Stimulated activated CD4-positive, alpha-beta T cell treated with anti-CD3 and anti-CD28 coated beads, Interleukin-15, amount 100 ng/mL, for 24 hours (primary cell): ENCODE measurements at places on chromosomes 7 and 10.
A peak's percentile ranks its signal among the peaks of the same experiment; 100 is the strongest.

- no peak for DNase-seq
Measured at GRCh38 chr7:148763622-148764021, 64.9 kb downstream of the CUL1 start.

GRCh38 chr7:151395036-151395367 is 14.8 kb downstream of the WDR86 start:
- no peak for DNase-seq

DNA sequence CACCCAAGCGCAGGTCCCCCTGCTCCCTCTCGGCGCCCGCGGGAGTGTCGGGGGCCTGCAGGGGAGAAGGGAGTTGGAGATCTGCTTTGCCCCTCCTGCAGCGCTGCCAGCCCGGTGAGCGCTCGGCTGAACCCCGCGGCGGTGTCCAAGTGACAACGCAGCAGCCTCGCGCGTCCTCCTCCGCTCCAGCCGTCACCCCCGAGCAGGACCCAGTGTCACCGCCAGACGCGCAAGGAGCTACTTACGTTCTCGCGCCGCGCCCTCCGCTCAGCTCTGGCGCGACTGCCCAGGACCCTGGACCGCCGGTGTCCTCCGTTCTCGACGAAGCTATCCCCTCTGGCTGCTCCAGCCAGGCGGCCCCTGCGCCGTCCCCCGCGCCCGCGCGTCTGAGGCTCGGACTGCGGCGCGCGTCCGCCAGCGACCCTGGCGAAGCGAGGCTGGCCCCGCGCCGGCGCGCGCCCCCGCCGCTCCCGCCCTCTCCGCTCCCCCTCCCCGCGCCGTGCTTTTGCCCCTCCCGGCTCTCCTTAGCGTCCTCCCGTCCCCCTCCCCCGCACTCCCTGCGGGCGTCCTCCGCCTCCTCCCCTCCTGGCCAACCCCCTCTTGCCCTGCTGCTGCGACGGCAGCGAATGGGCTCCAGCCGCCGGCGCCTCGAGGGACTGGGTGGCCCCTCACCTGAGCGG is at the start of gene NRCAM:
Gene NRCAM (minus strand): TSS at position 439 of the 680 bp plus-strand sequence. CDS start 216,372 bp downstream, outside the sequence.
- peak; percentile 58 for DNase-seq

- no peak for DNase-seq
Measured at GRCh38 chr10:44046605-44047004, 338.3 kb downstream of the CXCL12 start.

DNA sequence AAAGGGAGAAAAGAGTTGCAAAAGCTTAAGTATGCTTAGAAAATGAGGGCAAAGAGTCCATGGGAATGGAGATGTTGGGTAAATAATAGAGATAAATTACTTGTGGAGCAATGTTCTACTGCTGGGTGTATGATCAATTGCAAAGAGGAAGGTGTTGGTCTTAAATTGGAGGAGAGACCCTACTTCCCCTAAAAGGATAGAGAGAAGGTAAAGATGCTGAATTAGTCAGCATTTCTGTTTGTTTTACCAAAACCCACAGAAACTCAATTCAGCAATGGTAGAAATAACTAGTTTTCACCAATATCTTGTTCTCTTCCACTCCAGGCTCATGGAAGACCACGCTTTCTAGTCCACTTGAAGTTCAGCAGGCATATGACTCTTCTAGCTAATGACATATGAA is 32.1 kb downstream of the ASB4 start:
- no peak for DNase-seq

GRCh38 chr7:124276005-124276622 is 243.2 kb upstream of the TMEM229A start:
- peak; percentile 7 for DNase-seq

GRCh38 chr7:78444267-78444666 is 645.7 kb downstream of the PHTF2 start:
- no peak for DNase-seq

GRCh38 chr7:130970696-130971095 is 236.7 kb upstream of the KLF14 start:
- peak; percentile 55 for DNase-seq

DNA sequence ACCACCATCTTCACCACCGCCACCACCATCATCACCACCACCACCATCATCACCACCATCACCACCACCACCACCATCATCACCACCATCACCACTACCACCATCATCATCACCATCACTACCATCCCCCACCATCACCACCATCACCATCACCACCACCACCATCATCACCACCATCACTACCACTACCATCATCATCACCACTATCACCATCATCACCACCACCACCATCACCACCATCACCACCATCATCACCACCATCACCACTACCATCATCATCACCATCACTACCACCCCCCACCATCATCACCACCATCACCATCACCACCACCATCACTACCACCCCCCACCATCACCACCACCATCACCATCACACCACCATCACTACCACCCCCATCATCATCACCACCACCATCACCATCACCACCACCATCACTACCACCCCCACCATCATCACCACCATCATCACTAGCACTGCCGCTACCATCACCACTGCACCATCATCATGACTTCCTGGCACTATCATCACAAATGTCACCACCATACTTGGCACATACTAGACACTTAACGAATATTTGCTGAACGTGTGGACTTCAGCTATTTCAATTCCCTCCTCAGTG is 25.3 kb upstream of the FZD8 start:
- no peak for DNase-seq

GRCh38 chr10:13978533-13979115 is 352.1 kb downstream of the FRMD4A start:
- no peak for DNase-seq

DNA sequence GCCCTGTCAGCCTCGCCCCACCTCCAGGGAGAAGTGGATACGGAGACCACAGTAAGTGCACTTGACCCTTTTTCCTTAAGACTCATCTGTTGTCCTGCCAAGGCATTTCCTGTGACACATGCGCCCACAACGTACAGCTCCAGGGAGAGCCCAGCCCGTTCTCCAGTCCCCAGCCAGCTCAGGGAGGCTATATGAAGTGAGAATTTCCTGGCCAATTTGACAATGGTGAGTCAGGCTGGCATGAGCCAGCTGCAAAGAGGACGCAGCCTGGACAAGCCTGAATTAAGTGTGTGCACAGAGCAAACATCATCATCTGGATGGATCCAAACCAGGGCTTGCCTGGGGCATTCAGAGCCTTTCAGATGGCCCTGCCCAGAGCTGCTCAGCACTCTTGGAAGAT is 244.8 kb downstream of the KCNMA1 start:
- DNase-seq, result no peak

DNA sequence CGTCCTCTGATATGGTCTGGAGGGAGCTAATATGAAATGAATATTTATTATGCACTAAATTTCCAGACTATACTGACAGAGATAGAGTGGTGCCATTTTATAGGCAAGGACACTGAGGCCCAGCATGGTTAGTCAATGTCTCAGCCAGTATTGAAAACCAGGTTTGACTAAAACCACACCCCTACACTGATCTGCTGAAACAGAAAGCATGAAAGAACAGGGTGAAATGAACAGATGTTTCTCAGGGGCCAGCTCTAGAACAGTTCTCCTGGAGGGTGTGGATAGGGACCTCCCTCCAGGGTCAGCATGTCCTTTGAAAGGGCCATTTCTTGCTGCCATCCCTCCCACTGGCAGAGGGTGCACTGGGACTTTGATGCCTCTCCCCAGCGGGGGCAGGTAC is 700.5 kb downstream of the GRID1 start:
- no peak for DNase-seq

GRCh38 chr10:14379556-14380280 is 49.0 kb upstream of the FRMD4A start:
- DNase-seq, result no peak

GRCh38 chr10:28468707-28469483 is 64.0 kb upstream of the WAC start:
- no peak for DNase-seq

GRCh38 chr10:123945325-123945920 is 53.8 kb upstream of the CPXM2 start:
- no peak for DNase-seq

GRCh38 chr10:27145937-27146336 is 8.2 kb downstream of the YME1L1 start:
- DNase-seq, result no peak

DNA sequence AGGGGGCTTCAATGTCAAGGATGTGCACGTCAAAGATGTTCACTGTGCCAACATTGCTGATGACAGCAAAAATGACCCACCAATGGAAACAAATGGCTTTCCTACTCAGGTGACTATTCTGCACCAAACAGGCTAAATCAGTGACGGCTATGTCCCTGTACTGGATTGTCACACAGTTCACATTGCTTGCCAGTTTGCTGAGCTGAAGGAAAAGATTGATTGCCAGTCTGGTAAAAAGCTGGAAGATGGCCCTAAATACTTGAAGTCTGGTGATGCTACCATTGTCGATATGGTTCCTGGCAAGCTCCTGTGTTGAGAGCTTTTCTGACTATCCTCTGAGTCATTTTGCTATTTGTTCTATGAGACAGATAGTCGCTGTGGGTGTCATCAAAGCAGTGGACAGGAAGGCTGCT is 202.2 kb upstream of the ETV1 start:
- DNase-seq, result no peak

GRCh38 chr10:47230957-47231356 is 69.0 kb upstream of the GDF10 start:
- DNase-seq, result no peak

- no peak for DNase-seq
Measured at GRCh38 chr7:43232366-43232765, 119.9 kb downstream of the HECW1 start.

GRCh38 chr7:134916171-134916883 is 70.0 kb upstream of the AGBL3 start:
- no peak for DNase-seq

DNA sequence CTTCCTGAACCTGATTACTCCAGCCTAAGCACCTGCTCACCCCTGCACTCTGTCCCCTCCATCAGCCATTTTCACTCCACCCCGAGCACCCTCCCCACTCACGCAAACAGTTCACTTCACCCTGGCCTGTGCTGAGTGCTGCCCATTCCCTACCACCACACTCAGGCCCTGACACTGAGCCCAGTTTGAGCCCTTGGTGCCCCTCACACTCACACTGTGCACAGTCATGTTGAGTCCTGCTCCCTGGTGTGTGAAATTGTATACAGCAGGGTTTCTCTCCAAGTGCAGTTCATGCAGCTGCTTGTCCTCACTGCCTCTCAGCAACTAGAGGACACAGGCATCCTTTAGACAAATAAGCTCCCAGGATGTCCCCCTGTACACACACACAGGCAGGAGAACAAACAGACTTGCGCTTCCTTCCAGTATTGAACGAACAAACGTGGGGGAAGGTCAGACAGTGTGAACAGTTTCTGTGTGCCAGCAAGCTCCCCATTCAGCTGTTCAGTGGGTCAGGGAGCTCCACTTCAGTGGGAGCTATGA is 6.8 kb downstream of the MYO1G start:
- DNase-seq, result peak; percentile 10

GRCh38 chr7:19621740-19622139 is 87.1 kb downstream of the POLR1F start:
- no peak for DNase-seq

- peak; percentile 52 for DNase-seq
Measured at GRCh38 chr7:127850195-127850594, 181.0 kb downstream of the LRRC4 start.

DNA sequence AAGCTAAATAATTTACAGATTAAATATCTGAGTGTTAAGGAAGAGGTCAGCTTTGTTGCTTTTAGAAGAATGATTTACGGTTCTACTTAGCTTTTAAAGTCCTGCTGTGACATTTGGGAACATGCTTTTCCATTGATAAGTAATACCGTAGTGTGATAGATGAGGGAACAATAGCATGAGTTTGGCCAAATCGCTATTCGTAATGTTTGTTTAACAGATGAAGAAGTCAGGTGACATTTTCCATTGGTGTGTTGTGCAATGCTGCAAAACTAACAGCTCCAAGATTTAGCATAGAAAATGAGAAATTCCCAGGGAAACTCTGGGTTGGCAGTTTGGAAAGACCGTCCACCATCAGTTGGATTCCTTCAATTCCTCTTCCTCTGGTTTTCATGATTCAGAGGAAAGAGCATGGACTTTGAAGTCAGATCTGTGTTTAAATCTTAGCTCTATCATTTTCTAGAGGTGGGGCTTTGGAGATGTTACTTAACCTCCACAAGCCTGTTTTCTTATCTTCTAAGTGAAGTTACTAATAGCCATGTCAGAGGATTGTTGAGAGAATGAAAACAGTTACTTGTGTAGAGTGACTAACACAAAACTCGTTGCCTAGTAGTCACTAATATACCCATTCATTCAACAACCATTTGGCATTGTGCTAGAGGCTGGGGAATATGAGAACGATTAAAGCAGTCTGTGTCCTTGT is 140.4 kb upstream of the BMPER start:
- DNase-seq, result no peak

DNA sequence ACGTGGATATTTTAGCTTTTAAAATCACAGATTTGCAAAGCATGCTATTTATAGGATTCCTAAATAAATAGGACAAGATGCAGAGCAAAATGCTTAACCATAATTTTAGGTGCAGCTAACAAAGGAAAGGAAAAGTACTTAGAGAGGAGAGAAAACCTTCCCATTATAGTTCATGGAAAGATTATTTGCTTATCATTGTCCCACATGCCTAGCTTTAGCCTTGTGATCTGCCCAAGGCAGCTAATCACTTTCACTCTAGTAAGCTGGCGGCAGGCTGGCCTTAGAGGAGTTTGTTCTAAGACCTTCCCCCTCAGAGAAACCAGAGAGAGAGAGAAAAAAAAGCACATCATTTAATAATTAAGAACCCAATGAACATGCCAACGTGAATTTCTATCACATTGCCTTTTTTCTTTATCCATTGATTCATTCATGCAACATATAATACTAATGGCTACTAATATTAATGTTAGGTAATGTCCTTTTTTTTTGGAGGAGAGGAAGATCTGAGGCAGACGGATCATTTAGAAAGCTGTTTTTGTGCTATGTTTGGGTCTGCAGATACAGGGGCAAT is 274.6 kb downstream of the ARL4A start:
- DNase-seq, result no peak

DNA sequence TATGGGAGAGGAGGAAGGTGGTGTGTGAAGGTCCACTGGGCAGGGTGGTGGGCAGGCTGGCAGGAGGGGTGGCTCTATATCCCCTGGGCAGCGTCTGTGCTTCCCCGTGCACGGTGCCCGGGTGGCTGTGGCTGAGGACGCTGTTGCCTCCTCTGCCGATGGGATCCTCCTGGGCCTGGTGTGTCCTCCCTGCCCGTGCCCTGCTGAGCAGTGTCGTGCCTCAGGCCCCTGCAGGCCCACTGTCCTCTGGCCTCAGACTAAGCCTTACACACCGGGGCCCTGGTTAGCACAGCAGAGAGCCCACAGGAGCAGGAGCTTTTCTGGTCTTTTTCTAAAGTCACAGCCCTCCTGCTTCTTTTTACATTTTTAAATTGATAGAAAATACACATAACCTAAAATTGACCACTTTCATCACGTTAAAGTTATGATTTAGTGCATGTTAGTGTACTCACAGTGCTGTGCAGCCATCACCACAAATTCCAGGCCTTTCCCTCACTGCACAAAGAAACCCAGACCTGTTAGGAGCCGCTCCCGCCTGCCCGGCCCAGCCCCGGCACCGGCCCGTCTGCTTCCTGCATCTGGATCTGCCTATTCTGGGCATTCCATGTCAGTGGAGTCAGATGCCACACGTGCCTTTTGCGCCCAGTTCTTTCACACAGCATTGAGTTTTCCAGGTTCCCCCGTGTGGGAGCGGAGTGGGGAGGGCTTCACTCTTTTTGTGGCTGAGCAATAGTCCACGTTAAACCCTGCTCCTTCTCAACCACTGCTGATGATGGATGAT is 19.4 kb downstream of the PFKFB3 start:
- no peak for DNase-seq

- no peak for DNase-seq
Measured at GRCh38 chr10:6074489-6075301, 12.5 kb upstream of the IL2RA start.
